ENCODE measurements at places on chromosomes 2 and 18. TPM values are rescaled to one million over a fixed set of nuclear protein-coding genes. Genes with fewer than 3 reads are reported as not detected.

- DNase-seq, result peak; percentile 39
These were observed 35.8 kb downstream of the SKOR2 start for GRCh38 chr18:47215554-47216138.

DNA sequence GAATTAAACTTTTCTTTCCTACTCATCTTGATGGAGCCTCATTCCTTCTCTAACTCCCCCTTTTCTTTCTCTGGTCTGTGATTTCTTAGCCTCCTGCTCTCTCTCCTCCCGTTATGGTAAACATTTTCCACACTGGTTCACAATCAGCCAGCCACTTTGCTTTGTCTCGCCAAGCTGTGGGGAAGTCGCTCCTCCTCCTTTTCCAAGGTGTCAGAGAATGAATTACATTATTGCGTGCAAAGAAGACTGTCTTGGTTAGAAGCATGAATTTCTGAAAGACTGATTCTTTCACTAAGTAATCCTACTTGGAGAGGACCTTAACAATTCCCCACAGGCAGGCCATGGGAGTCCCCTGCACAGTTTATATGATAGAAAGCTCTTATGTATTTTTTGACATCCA is 46.1 kb downstream of the RASGRP3 start:
- DNase-seq, result no peak

DNA sequence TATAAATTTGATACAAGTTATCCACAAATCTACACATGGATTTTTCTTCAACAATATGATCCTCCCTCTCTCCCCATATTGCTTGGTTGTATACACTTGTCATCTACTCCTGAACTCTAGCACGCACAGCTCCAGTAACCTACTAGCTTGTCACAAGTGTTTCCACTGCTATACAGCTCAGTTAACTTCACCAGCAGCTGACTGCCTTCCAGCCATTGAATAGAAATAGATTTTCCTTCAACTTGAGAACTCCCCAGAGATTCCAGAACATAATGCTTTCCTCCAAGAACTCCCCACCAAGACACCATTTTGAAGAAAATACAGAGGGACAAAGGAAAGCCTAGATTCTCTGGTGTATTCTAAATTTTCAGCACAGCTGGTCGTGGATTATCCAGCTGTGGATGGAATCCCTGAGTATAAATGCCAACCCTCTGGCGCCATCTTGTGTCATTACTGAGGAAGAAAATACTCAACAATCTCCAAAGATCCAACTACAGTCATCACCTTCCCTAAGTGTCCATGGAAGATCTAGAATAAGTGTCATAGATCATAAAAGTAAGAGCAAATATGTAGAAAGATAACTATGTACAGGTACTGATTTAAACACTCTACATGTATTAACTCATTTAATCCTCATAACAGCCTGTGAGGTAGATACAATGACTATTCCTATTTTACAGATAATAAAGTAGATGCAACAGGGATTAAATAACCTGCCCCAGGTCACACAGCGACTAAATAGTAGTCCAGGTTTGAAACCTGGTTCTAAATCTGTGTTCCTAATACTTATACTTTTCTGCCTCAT is 156.7 kb downstream of the ARHGAP28 start:
- DNase-seq, result peak; percentile 32

- DNase-seq, result peak; percentile 31
These were observed 151.0 kb downstream of the TMEM17 start for GRCh38 chr2:62354771-62355561.

DNA sequence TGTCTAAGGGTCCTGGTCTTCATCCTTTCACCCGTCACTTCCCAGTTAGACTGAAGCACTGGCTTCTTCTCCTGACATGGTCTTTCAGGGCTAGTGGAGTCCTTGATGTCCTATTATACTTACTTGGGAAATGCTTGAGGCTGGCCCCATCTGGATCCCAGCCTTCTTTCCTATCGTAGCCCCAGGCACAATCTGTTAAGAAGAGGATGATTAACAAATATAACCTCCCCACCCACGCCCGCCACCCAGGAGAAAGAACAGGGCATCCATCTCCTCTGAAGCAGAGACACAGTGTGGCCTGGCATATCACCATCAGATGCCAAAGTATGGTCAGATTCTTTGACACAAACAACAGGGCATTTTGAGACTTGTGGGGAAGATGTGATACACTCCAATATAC is 530.1 kb downstream of the SOX11 start:
- no peak for DNase-seq

- peak; percentile 26 for DNase-seq
These were observed 43.0 kb downstream of the PTPN2 start for GRCh38 chr18:12841070-12841469.

SPDYA gene
- polyA plus RNA-seq, result 0.03 TPM

- DNase-seq, result no peak
These were observed 73.6 kb downstream of the NRP2 start for GRCh38 chr2:205755923-205756322.

GRCh38 chr2:118521272-118521671 is 326.2 kb downstream of the EN1 start:
- no peak for DNase-seq

DNA sequence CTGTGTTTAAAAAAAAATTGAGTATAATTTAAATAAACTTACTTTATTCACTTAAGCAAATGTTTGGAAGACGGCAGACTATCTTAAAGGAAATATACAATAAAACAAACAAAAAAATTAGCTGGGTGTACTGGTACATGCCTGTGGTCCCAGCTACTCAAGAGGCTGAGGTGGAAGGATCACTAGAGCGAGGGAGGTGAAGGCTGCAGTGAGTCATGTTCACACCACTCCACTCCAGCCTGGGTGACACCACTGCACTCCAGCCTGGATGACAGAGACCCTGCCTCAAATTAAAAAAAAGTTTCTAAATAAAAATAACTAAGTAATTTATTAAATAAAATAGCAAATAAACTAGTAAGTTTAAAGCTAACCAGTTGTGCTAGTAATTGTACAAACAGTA is 7.5 kb downstream of the PUM2 start:
- DNase-seq, result no peak

DNA sequence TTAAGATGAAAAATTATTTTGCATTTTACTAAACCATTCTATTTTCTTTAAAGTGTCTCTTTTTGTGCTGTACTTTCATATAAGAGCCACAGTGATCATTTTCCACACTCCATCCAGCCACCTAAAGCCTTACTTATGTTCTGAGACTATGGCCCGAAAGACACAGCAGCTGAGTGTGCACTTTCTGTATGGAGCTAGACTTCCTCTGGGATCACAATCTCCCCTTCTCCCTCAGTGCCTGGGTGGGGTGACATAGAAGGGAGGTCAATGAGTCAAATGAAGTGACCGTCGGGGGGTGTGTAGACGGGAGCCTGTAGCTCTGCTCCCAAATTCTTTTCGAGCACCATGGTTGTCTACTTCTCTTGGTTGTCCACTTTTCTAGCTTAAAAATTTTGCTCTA is 97.8 kb upstream of the ARL4C start:
- DNase-seq, result no peak

DNA sequence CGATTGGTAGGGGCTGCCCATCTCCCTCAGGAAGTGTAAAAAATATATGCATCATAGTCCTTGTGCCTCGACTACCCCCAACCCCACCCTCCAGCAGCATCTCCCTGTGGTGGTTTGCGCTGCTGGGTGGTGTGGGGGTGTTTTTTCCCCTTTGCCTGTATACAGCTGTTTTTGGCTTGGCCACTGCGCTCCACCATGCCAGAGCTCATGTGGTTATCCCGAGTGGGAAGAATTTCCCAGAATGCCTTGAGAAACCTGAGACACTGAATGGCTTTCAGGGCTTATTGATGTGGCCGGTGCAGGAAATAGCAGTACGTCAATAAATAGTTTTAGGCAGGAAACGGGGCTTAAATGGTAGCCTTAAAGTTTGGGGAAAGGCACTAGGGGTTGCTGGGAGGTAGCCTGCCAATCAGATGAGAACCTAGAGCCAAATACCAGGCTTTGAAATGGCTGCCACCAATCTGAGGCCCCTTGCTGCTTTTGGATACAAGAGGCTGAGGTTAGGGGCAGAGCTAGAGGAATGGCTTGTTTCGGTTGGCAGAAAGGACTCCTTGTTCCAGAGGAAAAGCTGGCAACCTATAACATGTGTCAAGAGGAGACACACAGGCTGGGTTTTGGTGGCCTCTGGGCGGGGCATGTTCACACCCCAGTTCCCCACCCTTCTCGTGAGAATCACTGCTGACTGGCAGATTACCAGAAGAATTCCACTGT is 144.1 kb downstream of the SMAD7 start:
- no peak for DNase-seq

GRCh38 chr2:140669911-140670310 is 1460.9 kb downstream of the LRP1B start:
- DNase-seq, result no peak

CCDC121 gene
- polyA plus RNA-seq, result 1.0 TPM

MERTK gene
- polyA plus RNA-seq, result 0.05 TPM

BMPR2 gene
- 26.1 TPM for polyA plus RNA-seq

DNA sequence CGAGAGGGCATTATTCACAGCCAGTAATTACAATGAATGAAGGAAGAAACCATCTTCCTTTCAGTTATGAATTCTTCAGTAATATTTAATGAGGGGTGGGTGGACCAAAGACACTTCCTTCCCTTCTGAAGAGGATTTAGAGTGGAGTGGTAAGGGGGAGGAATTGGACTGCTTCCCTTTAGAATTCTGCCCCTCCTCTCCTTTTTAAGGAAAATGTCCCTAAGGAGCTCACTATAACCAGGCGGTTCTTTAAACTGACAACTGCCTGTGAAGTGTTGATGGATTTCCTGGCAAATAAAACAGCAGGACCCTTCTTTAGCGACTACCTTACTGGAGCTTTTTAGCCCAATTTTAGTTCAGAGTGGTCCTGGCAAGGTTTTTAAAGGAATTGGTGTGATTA is 86.4 kb downstream of the LIMS1 start:
- no peak for DNase-seq

ANKRD62 gene
- polyA plus RNA-seq, result not detected

DNA sequence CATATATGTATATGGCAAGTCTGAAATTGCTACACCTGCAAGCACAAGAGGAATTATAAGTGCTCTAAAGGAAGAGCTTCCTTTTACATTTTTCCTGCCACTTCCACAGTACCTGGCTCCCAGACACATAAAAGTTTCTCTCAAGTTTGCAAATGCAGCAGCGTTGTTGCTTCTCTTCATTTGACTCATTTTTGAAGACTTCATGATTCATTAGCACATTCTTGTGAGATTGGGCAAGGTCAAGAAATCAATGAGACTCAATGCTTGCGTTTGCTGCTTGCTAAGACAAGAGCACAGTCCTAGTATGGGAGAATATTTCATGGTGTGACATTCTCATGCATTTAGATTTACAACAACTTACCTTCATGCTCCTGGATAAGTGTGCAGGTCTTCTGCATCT is 42.6 kb upstream of the PDCL3 start:
- DNase-seq, result peak; percentile 40

ABCG5 gene
- polyA plus RNA-seq, result not detected

GRCh38 chr2:127590386-127591190 is 55.1 kb downstream of the MYO7B start:
- no peak for DNase-seq

- peak; percentile 52 for DNase-seq
These were observed 225.4 kb downstream of the FAM210A start for GRCh38 chr18:13500869-13501542.

KIF5C gene
- 0.06 TPM for polyA plus RNA-seq

LCT gene
- polyA plus RNA-seq, result 0.01 TPM

- DNase-seq, result no peak
These were observed 69.5 kb downstream of the RPIA start for GRCh38 chr2:88760819-88761598.

LIMS3 gene
- polyA plus RNA-seq, result 0.43 TPM

- no peak for DNase-seq
These were observed 50.8 kb downstream of the KCTD18 start for GRCh38 chr2:200459101-200459500.

DNA sequence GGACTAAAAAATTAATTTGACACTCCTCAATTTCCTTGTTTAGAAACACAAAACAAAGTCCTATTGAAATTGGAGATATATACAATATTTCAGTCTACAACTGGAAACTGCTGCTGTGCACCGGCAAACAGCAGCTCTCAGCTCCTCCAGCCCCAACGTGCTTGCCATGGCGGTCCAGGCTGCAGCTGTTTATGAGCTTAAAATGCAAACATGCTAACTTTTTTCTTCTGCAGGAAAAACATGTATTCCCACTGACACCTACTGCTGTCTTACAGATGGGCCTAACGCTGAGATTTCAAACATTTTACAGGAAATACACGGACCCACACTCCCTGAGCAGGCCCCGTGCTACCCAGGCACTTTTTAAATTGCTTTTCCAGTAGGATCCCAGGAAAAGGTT is 195.5 kb downstream of the BCL11A start:
- no peak for DNase-seq

VWC2L gene
- not detected for polyA plus RNA-seq

GRCh38 chr2:44429034-44429433 is 67.3 kb downstream of the CAMKMT start:
- DNase-seq, result peak; percentile 13

ASXL3 gene
- polyA plus RNA-seq, result not detected

DNA sequence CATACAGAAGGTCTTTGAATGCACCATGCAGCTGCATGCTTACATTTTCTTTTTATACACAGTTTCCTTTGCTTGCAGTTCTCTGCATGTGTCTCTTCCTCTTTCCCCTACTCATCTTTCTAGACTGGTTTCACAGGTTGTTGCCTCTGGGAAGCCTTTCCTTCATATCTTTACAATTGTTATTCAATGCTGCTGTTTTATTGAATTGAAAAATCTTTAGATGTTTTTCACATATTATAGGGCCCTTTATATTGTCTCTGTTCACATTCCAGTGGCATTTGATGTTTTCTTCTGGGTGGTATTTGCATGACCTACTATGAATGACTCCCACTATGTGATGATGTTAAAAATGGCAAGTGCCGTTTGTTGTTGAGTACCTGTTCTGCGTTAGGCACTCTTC is 91.1 kb downstream of the DIS3L2 start:
- no peak for DNase-seq

DNA sequence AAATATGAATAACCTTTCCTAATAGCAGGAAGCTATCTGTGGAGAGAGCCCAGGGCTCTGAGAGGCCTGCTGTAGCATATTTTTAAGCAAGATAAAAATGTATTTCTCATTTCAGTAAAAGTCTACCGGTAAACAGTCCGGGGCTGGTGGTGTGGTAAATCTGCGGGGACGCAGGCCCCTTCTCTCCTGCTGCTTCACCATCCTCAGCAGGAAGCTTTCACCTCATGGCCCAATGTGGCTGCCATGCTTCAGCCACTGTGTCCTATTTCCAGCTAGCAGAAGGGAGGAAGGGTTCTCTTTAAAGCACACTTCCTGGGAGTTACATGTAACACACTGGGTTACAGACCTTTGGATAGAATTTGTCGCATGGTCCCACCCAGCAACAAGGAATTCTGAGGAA is 79.5 kb upstream of the ODC1 start:
- DNase-seq, result no peak
